Cortex of kidney (tissue), 1 donor: ENCODE measurements at places on chromosomes 11 and 22.

- no peak for DNase-seq
These were observed 17.0 kb upstream of the IL2RB start for GRCh38 chr22:37166675-37167066.

DNA sequence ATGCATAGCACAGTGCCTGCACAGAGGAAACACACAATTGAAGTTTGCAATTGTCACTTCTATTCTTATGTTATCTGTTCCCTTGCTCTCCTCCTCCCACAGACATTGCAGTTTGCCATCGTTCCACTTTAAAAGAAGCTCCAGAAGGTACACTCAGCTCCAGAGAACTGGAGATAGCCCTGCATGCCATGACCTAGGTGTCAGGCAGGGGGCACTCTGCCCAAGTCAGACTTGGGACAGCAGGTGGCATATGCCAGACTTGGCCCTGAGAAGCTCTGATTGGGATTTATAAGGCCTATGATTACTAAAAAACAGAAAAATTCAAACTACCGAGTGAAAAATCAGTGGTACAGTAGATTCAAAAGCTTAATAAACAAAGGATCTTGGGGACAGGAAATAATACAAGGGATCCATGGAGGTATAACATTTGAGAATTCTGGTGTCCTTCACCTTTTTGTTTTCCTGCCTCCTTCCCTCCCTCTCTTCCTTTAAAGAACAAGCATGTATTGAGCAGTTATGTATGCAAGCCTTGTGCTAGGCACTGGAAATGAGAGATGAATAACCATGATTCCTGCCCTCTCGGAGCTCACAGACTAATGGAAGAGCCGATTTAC lies 40.0 kb downstream of the TENM4 start:
- DNase-seq = no peak

DNA sequence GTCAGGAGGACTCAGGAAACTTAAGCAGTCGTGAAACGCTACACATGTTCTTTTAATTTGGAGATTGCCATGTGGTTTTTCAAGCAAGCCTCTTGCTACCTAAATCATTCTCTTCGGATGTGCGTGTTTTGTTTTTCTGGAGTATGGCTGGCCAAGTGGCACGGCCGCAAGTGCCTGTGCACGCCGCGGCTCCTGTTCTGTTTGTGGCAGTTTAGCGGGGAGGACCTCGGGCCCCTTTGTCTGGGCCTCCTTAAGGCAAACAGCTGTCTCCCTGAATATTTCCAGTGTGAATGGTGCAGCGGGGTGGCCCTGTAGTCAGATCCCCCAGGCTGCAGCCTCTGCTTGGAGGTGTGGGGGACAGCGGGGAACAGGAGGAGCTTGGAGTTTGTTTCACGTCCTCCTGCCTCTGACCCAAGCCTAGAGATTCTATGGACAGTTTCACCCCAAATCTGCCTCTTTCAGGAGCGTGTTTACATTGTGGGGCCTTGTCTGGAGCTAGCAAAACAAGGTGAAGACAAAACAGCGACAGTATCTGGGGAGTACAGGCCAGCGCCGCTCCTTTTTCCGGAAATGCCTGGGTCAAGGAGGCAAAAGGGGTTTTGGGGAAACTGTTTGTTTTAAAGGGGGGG lies 1.3 kb downstream of the LRP5 start:
- no peak for DNase-seq

GRCh38 chr22:43090130-43090789 lies 1.1 kb upstream of the TTLL1 start:
- no peak for DNase-seq

- DNase-seq = no peak
These were observed 99.3 kb downstream of the RASSF10 start for GRCh38 chr11:13108416-13108815.

- DNase-seq = no peak
These were observed 268.6 kb upstream of the PDGFD start for GRCh38 chr11:104432526-104432925.

GRCh38 chr11:66080055-66080817 lies 10.2 kb downstream of the PACS1 start:
- no peak for DNase-seq

- no peak for DNase-seq
These were observed 57.9 kb downstream of the TRIM29 start for GRCh38 chr11:120079750-120080610.

DNA sequence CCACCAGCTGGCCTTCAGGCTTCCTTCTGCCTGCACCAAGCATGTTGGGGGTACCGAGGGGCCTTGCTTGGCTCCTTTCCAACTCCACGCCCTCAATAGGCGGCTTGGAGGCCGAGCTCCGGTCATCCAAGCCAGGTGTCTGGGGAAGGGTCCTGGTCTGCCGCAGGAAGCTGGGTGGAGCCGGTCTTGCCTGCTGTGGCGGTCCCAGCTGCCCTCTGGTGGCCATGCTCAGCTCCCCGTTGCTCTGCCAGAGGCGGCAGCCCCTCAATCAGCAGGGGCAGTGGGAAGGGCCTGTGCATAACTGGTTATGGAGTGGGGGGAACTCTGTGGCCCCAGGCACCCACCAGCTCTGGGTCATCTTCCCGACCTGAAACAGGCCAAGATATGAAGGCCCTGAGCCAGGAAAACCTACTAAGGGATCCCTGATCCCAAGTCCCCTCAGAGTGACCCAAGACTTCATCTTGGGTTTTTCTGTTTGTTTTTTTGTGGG lies 3.2 kb downstream of the ARVCF start:
- DNase-seq = no peak

- no peak for DNase-seq
These were observed 379 bp upstream of the SLC3A2 start for GRCh38 chr11:62880231-62880802.

DNA sequence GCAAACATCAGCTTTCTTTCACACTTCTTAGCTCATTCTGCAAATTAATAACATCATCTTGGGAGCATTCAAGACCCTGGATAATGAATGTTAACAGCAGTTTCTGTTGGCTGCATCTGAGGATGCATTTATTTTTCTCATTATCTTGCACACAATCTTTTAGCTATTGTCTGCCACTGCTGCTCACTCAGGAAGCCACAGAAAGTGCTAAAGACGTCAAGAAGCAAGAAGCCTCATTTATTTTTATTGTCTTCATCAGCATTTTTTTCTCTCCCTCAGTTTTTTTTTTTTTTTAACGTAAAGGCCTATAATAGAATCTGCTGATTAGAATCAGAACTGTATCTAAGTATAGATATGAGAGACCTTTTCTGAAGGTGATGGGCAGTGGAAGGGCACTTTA lies 1339.4 kb downstream of the FAM181B start:
- DNase-seq = no peak

DNA sequence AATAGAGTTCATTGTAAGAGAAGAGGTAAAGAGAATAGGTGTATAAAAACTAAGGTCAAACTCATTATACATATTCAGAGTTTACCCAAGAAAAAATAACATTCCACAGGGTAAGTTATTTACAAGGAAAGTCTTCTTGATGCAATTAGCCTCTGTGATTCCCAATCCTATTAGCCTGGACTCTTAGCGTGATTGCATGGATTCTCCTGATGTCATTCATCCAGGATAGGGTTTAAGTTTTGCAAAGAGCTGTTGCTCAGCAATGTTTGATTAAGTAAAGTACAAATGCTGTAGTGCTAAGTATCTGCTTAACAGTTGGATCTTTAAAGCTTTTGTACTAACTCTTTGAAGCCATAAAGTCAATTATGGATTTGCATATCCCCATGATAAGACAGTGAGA lies 767.8 kb upstream of the LUZP2 start:
- DNase-seq = no peak
